LoVo (cell line): ENCODE measurements at places on chromosomes 4 and X.
A peak's percentile ranks its signal among the peaks of the same experiment; 100 is the strongest.

GRCh38 chr4:169437299-169438047 lies 166.7 kb upstream of the SH3RF1 start:
- no peak for DNase-seq

DNA sequence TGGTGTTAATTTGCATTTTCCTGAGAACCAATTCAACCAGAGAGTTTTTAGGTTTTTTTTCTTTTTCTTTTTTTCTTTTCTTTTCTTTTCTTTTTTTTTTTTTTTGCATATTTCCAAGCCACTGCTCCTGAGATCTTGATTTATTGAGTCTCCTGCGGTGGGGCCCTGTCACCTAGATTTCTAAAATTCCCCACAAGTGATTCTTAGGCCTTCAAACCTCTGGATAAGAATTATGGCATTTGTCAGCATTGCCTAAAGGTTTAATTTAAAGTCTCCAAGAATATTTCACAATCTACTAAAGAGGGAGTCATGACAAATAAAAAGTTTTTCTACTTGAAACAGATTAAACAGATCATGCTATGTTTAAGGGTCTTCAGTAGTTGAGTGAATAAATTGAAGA lies 84.9 kb downstream of the GAB1 start:
- DNase-seq, result no peak

- no peak for DNase-seq
These were observed 3.6 kb downstream of the CWH43 start for GRCh38 chr4:48989461-48990203.

DNA sequence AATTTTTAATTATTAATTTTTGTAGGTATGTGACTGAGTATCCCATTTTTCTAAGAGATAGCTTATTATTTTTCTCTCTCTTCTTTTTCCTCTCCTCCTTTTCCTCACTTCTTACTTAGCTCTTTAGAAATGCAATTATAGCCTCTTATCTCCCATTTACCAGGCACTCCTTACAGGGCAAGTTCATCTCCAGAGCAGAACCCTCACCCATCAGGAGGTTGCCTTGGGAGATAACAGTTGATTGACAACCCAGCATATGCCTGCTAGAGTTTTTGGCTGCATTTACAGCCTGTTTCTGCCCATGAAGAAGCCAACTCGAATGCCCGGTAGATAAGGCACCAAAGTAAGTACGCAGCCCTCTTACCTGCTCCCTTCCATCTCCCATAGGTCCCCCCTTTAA lies 572.9 kb upstream of the ZFP42 start:
- no peak for DNase-seq

DNA sequence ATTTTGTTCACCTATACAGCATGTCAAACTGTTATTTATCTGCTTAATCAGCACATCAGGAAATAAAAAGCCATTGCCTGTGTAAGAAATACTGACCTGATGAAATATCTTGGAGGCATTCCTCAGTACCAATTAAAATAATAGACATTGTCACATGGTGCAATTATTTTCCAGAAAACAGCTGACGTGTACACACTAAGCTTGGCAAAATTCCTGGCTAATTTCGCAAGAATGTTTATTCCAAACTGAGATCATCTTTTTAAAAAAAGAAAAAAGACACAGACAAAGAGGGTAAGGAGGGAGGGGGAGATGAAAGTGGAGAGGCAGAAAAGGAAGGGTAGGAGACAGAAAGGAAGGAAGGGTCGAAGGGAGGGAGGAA lies 61.9 kb upstream of the NFKB1 start:
- DNase-seq, result peak; percentile 34

GRCh38 chr4:109389369-109390114 lies 44.1 kb upstream of the SEC24B start:
- no peak for DNase-seq

DNA sequence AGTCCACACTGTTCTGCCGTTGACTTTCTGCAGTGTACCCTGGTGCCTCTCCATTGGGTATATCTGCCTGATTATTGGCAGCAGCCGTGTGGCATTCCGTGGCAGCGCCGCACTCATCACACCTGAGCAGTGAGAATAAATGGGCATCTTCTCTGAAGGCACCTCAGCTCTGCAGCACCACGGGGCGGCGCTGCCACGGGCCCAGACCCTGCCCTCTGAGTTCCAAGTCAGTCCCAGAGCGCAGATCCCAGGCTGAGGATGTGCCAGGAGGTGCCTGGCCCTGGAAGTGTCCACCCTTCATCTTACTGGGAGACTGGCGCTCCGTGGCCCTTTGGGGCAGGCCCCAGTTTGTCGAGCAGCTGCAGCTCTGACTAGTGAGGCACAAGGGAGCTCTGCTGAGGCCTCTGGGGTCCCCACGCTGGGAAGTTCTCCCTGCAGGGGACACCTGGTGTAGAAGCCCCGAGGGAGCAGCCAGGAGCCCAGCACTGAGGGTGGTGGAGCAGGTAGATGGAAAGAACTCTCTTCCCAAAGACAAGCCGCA lies 36.6 kb downstream of the TRMT44 start:
- no peak for DNase-seq

DNA sequence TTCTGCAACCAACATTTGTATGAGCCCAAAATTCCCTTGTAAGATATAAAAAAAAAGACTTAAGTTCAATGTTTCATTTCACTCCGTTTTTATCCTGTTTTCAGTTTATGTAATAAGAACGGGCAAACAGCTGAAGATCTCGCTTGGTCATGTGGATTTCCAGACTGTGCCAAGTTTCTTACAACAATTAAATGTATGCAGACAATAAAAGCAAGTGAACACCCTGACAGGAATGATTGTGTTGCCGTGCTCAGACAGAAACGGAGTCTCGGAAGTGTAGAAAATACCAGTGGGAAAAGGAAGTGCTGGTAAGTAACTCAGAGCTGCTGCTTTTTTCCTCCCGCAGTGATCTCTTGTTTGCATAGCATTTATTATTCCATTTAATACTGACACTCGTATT lies 2.8 kb downstream of the ANKRD37 start:
- DNase-seq, result no peak

- DNase-seq, result no peak
These were observed 72.9 kb downstream of the ADAMTS3 start for GRCh38 chr4:72496119-72496518.

GRCh38 chrX:38006291-38006690 lies at the start of gene SYTL5:
TSS of gene SYTL5 (plus strand) at chrX:38006553. CDS start at chrX:38033890, 27,337 bp downstream.
- peak; percentile 48 for DNase-seq

DNA sequence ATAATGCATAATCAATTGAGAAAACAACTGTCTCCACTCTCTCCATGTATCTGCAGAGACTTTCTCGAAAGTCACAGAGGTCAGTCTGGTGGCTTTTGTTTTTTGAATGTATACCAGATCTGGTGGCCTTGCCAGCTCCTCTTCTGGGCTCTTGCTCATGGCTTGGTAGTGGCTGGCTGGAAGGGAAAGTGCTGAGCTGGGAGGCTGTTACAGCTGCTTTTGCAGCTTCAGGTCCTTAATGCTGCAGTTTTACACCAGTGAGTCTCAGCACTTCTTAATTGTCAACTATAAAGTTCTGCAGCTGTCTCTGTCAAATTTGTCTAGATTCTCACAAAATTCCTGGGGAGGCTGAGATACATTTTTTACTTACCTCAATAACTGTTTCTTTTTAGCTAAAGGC lies 390.0 kb downstream of the GRXCR1 start:
- DNase-seq, result no peak

DNA sequence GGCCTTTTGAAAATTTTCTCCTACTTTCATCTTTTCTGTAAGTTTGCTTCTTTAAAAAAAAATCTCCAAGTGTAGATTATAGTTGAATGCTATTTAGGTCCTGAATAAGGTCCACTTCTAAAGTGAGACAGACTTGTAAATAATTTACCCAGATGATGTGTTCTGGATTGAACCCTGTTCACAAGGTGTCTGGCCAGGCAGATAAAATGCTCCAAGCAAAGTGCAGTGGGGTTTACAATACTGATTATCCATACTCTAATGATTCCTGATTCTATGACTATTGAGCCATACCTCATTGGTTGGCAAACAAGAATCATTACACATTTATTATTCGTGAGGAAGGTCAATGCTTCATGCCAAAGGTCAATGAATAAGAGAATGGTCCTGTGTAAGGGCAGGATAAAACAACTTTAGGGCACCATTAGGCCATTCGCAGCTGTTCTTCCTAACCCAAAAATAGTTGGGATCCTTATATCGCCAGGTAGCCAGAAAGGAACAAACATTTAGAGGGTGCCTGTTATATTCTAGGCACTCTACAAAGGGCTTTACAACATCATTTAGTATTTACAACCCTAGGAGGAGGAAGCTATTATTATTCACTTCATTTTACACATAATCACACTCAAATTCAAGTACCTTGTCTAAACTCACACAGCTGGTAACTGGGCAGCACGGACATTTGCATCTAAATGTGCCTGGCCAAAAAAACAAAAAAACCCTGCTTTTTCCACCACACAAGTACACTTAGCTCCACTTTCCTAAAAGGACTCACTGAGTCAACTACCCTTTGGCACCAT lies 18.6 kb upstream of the SAT1 start:
- DNase-seq, result no peak

DNA sequence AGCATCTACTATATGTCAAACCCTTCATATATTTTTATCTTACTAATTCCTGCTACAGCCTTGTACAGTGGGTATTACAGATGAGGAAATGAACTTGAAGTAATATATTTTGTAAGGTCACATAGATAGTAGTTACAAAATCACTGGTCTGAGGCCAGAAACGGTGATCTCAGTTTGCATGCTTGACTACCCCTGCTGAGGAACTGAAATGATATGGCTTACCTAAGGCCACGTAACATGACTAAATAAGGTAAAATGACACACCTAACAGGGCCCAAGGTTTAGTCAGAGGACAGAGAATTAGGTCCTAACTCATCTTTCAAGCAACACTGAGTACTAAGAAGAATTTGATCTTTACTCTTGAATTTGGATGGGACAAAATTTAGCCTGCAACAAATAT lies 1.5 kb upstream of the COMMD8 start:
- DNase-seq, result no peak

DNA sequence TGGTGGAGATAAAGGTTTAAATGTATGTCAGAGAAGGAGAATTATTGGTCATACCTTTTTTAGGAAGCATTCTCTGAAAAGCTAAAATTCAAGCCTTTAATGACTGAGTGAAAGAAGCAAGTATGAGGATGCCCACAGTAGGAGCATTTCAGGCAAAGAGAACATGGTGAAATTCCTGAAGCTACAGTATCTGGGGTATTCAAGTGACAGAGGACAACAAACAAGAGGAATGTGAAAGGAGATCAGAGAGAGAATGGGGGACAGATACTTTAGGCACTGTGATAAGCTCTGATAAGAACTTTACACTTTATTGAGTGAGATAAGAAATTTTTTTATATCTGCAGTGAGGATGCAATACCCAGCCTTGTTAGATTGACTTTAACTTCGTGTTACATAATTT lies 621.3 kb upstream of the AGA start:
- no peak for DNase-seq

DNA sequence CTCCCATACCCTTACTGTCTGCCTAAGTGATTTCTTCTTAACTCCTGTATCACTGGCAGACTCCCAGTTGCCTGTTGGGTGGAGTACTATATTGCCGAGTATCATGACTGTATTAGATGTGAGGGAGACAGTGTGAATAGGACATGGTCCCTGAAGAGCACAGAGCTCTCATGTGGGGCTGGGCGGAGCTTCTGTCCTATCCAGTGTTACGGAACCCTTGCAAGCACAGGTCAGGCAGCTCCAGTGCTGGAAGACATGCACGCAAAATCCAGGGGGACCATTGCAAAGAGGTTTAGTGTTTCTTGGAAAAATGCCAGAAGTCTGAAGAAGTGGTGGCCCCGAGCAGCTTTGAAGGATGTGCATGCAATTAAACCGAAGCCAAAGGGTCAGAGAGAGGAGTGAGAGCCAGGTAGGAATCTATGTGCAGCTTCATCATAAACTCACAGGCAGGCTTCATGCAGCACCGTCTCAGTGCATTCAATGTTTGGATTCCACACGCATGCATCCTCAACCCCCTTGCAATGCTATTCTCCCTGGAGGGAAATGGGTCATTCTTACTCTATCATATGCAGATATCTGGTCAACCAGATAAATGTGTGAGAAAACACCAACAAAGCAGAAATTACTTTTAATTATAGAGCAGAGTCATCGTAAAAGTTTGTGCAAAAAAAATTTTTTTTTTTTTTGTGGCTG lies 49.7 kb upstream of the DHRSX start:
- DNase-seq, result no peak

DNA sequence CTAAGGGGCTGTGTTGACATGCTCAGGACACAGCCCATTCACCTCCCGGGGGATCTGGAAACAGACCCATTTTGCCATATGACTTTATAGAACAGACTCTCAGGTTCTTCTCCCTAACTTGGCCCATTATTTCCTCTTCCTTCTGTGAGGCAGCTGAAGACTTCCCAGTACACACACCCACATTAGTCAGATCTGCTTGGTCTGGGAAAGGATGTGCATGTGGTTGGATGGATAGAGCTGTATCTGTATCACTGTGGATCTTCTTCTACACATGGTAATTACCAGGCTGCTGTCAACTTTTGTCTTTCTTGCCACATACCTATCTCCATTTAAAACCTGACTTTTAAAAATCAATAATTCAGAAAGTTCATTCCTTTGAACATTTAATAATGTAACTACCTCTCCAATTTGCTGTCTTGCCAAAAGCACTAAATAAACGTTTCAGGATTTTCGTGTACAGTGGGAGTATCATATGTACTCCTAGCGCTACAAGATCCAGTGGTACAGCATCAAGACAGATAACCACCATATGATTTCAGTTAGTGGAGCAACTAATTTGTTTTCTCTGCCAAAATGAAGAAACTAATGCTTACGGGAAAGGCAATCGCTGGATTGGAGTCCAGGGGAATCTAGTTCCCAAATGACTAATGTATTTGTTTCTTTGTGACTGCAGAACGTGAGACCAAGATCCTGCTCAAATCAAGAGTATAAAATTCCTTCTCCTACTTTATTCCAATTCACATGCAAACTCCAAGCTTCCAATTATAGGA lies 134.1 kb upstream of the MAP3K15 start:
- no peak for DNase-seq

- DNase-seq, result peak; percentile 1
These were observed 65.8 kb upstream of the MSN start for GRCh38 chrX:65601530-65602220.
